Right atrium auricular region (tissue), 2 donors: ENCODE measurements at places on chromosomes 11 and 22. TPM values are rescaled to one million over a fixed set of nuclear protein-coding genes. Genes with fewer than 3 reads are reported as not detected.

GRCh38 chr11:65916391-65916790 is 2.5 kb downstream of the C11orf68 start:
- peak overlapping the region; percentile 97 for H3K27ac ChIP-seq
- peaks cover 63% of the 10 kb centered on the region for H3K4me1 ChIP-seq

- no peaks in the 10 kb centered on the region for H3K27me3 ChIP-seq
- no peaks in the 10 kb centered on the region for H3K36me3 ChIP-seq
- DNase-seq: no peak
- peak overlapping the region; percentile 85 for H3K27ac ChIP-seq
Observed at GRCh38 chr11:12745787-12746186, 71.6 kb downstream of the TEAD1 start.

GRCh38 chr22:42645341-42645937 is 3.8 kb downstream of the CYB5R3 start:
- H3K36me3 ChIP-seq: no peaks in the 10 kb centered on the region
- H3K4me3 ChIP-seq: peak overlapping the region; percentile 38
- peak; percentile 65 for DNase-seq
- H3K27me3 ChIP-seq: no peaks in the 10 kb centered on the region
- H3K27ac ChIP-seq: peak overlapping the region; percentile 99
- H3K4me1 ChIP-seq: peaks cover 79% of the 10 kb centered on the region

The FOLR2 gene
- 10.8 TPM for total RNA-seq

GRCh38 chr11:35629511-35629910 is 11.3 kb downstream of the FJX1 start:
- no peaks in the 10 kb centered on the region for H3K27me3 ChIP-seq
- no peak for DNase-seq
- no peaks in the 10 kb centered on the region for H3K4me1 ChIP-seq
- H3K36me3 ChIP-seq: no peaks in the 10 kb centered on the region

The GCAT gene
- 34.2 TPM for total RNA-seq

The SOX10 gene
- total RNA-seq: 1.5 TPM

GRCh38 chr22:50303515-50303847 is 4.0 kb downstream of the PLXNB2 start:
- DNase-seq: no peak
- peak overlapping the region; percentile 13 for H3K4me3 ChIP-seq
- no peaks in the 10 kb centered on the region for H3K27me3 ChIP-seq
- no peaks in the 10 kb centered on the region for H3K4me1 ChIP-seq
- H3K36me3 ChIP-seq: no peaks in the 10 kb centered on the region
- peak overlapping the region; percentile 91 for H3K27ac ChIP-seq

DNA sequence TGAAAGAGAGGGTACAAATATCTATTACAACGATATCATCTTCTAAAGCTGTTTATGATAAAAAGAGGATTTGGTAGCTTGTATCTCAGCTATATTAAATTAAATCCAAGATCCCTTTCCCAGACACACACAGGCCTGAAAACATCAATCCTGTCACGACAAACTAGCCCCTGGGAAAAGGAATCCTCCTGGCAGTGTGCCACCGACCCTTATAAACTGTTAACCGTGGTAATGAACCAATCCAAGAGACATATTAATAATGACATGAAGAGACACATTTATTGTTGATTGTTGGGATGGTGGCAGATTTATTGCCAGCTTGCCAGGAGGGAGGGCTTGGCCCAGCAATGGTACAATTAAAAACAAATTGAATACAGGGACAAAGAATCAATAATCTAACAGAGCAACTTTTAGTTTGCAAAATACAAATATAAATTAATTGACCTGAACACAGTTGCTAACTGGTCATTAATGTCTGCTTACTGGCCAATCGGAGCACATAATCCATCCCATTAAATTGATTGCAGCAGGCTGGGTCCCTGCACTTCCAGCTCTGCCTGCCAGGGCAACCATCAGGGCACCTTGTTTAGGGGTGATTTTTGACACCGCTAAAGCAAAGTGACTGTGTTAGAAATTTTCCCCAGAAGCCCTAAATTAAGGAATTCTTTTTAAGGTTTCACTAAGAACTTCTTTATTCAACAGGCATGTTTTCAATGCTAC is 887.6 kb downstream of the OPCML start:
- no peak for DNase-seq
- no peak overlapping the region for H3K4me3 ChIP-seq
- no peaks in the 10 kb centered on the region for H3K4me1 ChIP-seq
- no peaks in the 10 kb centered on the region for H3K27me3 ChIP-seq

- H3K4me1 ChIP-seq: peaks cover 20% of the 10 kb centered on the region
- no peak overlapping the region for H3K27ac ChIP-seq
- no peak for DNase-seq
- no peaks in the 10 kb centered on the region for H3K36me3 ChIP-seq
- no peak overlapping the region for H3K4me3 ChIP-seq
Observed at GRCh38 chr11:64008914-64009633, 22.8 kb downstream of the OTUB1 start.

- no peak for DNase-seq
- H3K36me3 ChIP-seq: peaks cover 15% of the 10 kb centered on the region
- peak overlapping the region; percentile 48 for H3K27ac ChIP-seq
- H3K27me3 ChIP-seq: no peaks in the 10 kb centered on the region
- H3K4me1 ChIP-seq: no peaks in the 10 kb centered on the region
- H3K4me3 ChIP-seq: peak overlapping the region; percentile 62
Observed at GRCh38 chr22:50271519-50271970, 1.4 kb upstream of the MAPK11 start.

- no peak overlapping the region for H3K4me3 ChIP-seq
- H3K27ac ChIP-seq: no peak overlapping the region
- H3K4me1 ChIP-seq: no peaks in the 10 kb centered on the region
- H3K27me3 ChIP-seq: no peaks in the 10 kb centered on the region
- H3K36me3 ChIP-seq: no peaks in the 10 kb centered on the region
- no peak for DNase-seq
Observed at GRCh38 chr22:44393066-44393465, 80.3 kb upstream of the SHISAL1 start.

- no peaks in the 10 kb centered on the region for H3K27me3 ChIP-seq
- no peak overlapping the region for H3K4me3 ChIP-seq
- H3K27ac ChIP-seq: peak overlapping the region; percentile 12
- H3K4me1 ChIP-seq: no peaks in the 10 kb centered on the region
Observed at GRCh38 chr11:121800731-121801393, 315.2 kb downstream of the BLID start.

- no peaks in the 10 kb centered on the region for H3K27me3 ChIP-seq
- H3K36me3 ChIP-seq: no peaks in the 10 kb centered on the region
- no peaks in the 10 kb centered on the region for H3K4me1 ChIP-seq
- DNase-seq: no peak
- H3K27ac ChIP-seq: no peak overlapping the region
Observed at GRCh38 chr11:87219266-87219665, 181.5 kb downstream of the TMEM135 start.

The OR4P4 gene
- not detected for total RNA-seq

DNA sequence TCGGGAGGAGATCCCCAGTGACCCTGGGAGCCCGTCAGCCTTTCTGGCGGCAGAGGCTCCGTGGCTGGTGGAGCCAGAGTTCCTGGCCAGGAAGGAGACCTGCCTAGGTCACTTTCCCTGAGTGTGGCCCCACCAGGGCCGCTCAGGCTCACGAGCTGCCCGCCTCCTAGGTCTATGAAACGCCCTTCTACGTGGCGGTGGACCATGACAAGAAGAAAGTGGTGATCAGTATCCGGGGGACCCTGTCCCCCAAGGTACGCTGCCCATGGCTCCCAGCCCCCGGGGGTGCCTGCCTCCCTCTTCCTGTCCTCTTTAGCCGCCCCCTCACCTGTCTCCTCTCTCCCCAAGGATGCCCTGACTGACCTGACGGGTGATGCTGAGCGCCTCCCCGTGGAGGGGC is 17.0 kb upstream of the MYRF start:
- no peak overlapping the region for H3K27ac ChIP-seq
- H3K4me3 ChIP-seq: no peak overlapping the region
- no peak for DNase-seq
- H3K4me1 ChIP-seq: peaks cover 18% of the 10 kb centered on the region
- no peaks in the 10 kb centered on the region for H3K27me3 ChIP-seq

DNA sequence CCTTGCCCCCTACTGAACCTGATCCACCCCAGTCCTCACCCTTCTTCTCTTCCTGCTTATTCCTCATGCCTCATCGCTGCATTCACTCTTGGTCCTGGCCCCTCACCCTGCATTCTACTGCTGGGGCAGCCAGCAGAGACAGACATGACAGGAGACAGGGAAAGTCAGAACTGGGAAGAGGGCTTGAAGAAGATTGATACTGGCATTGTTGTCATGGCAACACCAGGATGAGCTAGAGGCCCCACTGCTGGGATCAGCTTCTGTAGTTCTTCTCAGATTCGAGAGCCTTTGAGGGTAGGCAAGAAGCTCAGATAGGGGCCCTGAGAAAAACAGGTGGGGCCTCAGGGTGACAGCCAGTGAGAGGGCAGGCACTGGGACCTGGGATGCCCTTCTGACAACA is 264.3 kb downstream of the MIAT start:
- no peak for DNase-seq
- H3K27me3 ChIP-seq: no peaks in the 10 kb centered on the region
- no peaks in the 10 kb centered on the region for H3K4me1 ChIP-seq
- H3K4me3 ChIP-seq: no peak overlapping the region
- H3K27ac ChIP-seq: no peak overlapping the region

DNA sequence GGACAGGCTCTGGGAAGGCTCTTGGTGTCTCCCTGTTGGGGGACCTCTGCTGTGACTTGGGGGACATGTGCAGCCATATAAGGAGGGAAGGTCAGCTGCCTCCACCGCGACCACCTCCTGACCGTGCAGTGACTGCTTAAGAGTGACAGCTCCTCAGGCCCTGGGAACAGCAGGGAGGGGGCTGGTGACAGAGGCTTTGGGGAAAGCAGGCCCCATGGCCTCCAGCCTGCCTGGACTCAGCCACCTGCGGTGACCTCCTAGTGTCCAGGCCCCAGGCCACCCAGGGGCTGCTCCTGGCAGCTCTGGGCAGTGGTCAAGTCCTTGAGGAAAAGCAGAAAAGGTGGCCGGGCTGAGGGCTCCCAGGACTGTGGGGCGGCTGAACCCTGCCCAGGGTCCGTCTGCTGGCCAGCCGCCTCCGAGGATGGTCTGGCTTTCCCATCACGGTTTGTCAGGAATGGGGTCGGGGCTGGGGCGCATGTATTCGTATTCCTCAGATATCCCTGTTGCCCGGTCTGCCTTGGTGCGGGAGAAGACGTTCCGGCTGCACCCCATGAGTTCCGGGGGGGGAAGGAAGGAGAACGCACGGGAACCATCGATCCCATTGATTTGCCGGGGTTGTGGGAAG is 96.8 kb downstream of the WNT7B start:
- H3K4me1 ChIP-seq: peaks cover 45% of the 10 kb centered on the region
- no peak overlapping the region for H3K4me3 ChIP-seq
- H3K27ac ChIP-seq: no peak overlapping the region
- no peaks in the 10 kb centered on the region for H3K27me3 ChIP-seq
- H3K36me3 ChIP-seq: no peaks in the 10 kb centered on the region

DNA sequence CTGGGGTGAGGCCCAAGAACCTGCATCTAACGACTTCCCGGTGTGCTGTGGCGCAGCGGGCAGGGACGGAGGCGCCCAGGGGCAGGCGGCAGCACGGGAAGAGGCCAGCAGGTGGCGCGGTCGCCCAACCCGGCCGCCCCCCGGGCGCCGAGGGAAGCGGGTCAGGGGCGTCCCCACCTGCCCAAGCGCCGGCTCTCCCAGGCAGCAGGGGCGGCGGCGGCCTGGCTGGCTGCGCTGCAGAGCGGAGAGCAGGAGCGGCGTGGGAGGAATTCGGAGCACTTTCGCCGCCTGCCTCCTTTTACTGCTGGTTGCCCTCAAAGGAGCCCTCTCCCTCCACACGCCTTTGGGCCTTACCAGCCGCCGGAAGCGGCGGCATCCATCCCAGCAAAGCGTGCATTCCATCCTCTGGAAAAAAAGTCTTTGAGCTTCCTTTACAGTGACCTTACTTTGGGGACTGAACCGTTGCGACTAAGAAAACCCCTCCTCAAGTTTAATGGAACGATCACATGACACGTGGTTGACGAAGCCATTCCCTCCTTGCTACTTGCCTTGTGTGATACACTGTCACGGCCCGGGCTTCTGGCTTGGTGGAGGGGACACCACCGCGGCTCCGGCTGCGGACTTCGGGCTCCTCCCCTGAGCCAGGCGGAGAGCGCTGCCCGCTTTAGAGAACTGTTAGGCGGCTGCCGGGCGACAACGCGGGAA is 106.8 kb upstream of the CLMP start:
- peak overlapping the region; percentile 21 for H3K27ac ChIP-seq
- no peaks in the 10 kb centered on the region for H3K27me3 ChIP-seq
- no peaks in the 10 kb centered on the region for H3K36me3 ChIP-seq
- no peak for DNase-seq

GRCh38 chr11:34053161-34053686 is 1.7 kb downstream of the CAPRIN1 start:
- H3K27me3 ChIP-seq: no peaks in the 10 kb centered on the region
- peaks cover 50% of the 10 kb centered on the region for H3K4me1 ChIP-seq
- peak overlapping the region; percentile 98 for H3K27ac ChIP-seq
- peak; percentile 74 for DNase-seq
- no peaks in the 10 kb centered on the region for H3K36me3 ChIP-seq
- H3K4me3 ChIP-seq: peak overlapping the region; percentile 92

The PRSS23 gene
- total RNA-seq: 22.1 TPM

DNA sequence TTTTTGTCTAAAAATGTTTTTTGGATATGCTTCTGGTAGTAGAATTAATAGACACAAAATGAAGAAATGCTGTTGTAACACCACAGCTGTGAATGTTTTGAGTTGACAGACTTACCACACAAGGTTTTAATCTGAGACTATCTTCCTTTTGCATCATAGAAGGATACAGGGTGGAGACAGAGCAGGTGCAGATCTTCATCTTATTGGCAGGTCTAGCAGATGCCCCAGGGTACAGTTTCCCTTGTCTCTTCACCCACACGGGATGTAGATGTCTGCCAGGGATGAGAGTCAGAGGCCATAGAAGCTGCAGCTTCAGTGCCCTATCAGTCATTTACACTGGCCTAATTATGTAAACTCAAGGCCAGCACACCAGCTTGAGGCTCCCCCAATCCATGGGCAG is 985 bp downstream of the OOSP3 start:
- no peaks in the 10 kb centered on the region for H3K27me3 ChIP-seq
- H3K4me3 ChIP-seq: no peak overlapping the region
- H3K4me1 ChIP-seq: no peaks in the 10 kb centered on the region
- DNase-seq: no peak

GRCh38 chr11:85845124-85845631 is 10.0 kb upstream of the CCDC83 start:
- no peak overlapping the region for H3K4me3 ChIP-seq
- no peaks in the 10 kb centered on the region for H3K4me1 ChIP-seq
- DNase-seq: no peak

The FOSL1 gene
- 6.8 TPM for total RNA-seq
